ENCODE measurements at places on chromosomes 4 and X.
A peak's percentile ranks its signal among the peaks of the same experiment; 100 is the strongest.

DNA sequence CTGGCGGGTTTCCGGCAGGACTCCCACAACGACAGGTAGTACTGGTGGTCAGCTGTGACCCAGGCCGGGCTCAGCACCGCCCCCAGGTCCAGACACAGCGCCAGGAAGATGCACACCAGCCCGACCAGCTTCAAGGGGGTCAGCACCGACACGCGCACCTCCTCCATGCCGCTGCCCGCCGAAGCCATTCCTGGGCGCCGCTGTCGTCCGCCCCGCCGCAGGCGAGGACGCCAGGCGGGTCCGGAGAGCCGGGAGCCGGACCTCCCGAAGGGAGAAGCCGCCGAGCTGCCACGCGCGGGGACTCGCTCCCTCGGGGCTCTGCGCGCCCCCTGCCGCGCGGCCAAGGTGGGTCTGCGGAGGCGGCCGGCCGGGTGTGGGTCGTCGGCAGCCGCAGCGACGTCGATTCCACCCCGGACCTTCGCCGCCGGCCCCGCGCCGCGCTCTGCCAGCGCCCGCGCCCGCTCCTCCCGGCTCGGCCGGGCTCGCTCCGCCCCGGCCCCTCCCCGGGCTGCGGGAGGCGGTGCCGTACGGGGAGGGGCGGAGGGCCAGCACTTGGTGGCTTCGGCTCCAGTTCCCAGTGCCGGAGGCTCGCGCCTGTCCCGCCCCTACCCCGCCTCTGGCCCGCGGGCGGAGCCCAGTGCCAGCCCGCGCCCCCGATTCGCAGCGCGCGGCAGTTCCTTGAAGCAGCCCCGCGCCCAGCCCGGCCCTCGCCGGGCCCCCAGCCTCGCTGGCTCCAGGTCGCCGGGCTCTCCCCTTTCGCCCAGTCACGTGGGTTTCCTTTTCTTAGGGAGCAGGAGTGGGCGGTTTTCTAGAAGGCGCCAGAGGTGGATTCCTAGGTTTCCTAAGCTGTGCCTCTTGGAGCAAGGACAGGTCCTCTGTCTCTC, at the start of gene TMEM47:
Gene TMEM47, minus strand, starts transcription at position 444 of the 884 bp plus-strand sequence. Its CDS starts 256 bp downstream, at position 188.
- no peak for DNase-seq

DNA sequence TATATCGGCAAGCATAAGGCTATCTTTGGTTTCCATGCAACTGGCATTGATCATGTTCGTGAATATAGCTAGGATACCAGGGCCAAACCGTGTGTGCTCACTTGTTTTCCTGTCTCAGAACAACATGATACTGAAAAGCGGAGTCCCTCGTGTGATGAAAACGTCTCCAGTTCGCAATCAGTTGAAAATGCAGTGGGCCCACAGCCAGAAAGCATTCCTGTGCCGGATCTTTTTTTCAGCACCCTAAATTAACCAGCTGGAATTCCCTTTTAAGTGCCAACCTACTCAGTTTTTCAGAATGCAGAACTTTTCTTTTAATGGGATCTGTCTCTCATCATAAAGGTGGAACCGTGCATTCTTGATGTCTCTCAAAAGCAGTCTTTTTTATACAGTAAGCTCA, 130.8 kb upstream of the FRG1 start:
- DNase-seq: no peak

- DNase-seq: no peak
These were observed 13.0 kb downstream of the DKC1 start for GRCh38 chrX:154775419-154776349.

- DNase-seq: peak; percentile 71
These were observed 21.9 kb downstream of the ARMCX6 start for GRCh38 chrX:101595739-101596419.

DNA sequence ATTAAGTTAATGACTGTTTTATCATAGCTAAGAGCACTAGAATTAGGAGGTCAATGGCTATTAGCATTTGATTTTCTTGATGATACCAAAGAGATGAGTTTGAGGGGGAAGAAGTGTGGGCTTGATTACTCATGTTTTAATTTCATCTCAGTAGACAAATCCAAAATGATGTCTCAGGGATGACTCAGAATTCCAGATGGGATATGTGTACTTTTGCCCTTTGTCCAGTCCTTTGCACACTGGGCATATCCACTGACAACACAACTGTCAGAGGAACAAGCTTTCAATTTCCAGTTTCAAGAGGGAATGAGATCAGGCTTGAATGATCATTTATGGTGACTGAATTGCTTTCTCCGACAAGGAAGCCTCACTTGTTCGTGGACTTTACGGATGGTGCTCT, 325.3 kb upstream of the FTHL17 start:
- DNase-seq: no peak
